Hematopoietic multipotent progenitor cell treated with erythropoietin and hydrocortisone succinate and interleukin-3 and kit ligand, for 8 days (in vitro differentiated cells): ENCODE measurements at places on chromosomes 6 and 20.

GRCh38 chr6:45988635-45989034, 27.0 kb downstream of the CLIC5 start:
- DNase-seq: no peak

GRCh38 chr20:2140561-2140960, 38.9 kb downstream of the STK35 start:
- DNase-seq: no peak

- no peak for DNase-seq
Observed at GRCh38 chr6:162701551-162701950, 26.0 kb downstream of the PRKN start.

- no peak for DNase-seq
Observed at GRCh38 chr20:22338140-22338708, 246.1 kb downstream of the FOXA2 start.

GRCh38 chr6:17457956-17458355, 64.6 kb downstream of the CAP2 start:
- DNase-seq: no peak

DNA sequence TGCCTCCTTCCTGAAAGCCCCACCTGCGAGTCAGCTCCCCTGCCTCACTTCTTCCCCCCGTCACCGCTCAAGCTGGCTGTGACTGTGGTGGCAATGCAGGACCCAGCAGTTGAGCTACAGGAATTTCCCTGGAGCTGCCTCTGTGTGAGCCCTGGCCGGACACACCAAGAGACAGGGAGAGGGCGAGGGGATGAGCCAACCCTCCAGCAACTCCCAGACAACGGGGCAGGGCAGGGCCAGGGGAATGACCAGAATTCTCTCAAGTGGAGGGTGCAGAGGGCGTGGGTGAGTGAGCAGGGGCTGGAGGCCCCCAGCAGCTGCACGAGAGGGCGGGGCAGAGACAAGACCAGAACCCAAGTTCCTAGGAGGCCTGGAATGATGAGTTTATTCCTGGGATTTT, 4.9 kb upstream of the ARFGAP1 start:
- DNase-seq: no peak

GRCh38 chr20:59752101-59752586, 147.8 kb downstream of the PHACTR3 start:
- no peak for DNase-seq

- no peak for DNase-seq
Observed at GRCh38 chr20:19947611-19948264, 69.4 kb upstream of the NAA20 start.

DNA sequence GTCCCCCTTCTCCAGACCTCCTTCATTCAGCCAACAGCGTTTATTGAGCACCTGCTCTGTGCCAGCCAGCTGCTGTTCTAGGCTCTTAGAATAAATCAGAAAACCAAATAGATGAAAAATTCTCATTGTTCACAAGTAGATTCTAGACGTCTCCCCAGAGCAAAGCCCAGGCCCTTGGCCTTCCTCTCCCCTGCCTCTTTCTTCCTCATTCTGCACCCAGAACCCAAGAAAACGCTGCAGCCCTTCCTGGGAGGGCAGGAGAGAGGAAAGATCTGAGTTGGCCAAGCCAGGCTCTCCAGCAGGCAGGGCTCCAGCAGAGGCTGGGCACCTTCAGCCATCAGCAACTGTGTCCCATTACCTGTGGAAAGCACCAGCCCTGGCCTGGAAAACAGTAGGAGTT, 12.0 kb upstream of the BPI start:
- no peak for DNase-seq

DNA sequence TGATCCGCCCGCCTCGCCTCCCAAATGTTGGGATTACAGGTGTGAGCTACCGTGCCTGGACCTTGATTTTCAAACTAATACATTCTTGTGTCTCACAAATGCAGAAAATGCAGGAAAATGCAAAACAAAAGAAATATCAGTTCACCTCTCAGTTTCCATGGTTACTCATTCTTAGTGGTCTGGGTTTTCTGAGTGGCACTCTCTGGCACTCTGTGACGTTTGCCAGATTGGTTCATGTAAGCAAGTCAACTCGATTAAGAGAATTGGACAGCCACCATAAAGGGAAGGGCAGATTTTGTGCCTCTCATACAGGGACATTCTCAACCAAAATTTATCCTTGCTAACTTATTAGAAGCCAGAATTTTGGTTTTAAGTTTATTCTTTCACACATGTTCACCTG, 8.6 kb downstream of the CMTR1 start:
- DNase-seq: no peak

DNA sequence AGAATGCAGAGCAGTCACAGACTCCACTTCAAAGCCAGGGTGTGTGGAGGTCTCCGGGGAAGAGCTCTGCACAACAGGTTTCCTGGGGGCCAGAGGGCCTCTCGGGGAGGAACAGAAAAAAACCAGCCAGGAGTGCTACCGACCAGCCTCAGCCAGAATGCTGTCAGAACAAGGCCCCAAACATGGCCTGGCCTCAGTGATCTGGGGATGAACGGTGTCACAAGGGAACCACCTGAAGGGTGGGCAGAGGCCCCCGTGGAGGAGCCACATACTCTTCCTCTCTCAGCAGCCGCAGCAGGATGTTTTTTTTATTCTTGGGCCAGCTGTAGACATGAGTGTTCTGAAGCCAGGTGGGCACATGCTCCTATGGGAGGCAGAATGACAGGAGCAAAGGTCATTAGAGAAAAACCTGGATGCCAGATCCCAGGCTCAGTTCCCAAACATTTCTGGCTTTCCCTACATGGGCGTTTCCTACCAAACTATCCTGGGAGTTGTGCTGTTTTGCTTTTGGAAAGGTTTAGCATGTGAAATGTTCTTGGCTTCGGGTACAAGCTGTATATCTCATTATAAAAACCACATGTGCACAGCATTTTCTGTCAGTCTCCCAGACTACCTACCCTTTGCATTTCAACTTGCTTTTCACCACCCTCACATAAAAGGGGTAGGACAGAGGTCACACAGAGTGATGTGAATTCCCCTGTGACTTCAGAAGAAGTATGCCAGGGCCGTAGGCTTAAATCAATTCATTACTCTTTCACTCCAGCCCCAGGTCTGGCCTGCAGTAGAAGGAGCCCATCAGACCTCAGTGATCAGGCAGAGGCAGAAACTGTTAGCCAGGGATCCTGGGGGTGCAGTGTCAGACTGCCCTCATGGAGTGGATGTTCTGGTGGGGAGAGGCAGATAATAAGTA, 46.2 kb downstream of the TRAF3IP2 start:
- DNase-seq: no peak

- DNase-seq: peak; percentile 86
Observed at GRCh38 chr20:5569021-5569420, 181.2 kb upstream of the SHLD1 start.

DNA sequence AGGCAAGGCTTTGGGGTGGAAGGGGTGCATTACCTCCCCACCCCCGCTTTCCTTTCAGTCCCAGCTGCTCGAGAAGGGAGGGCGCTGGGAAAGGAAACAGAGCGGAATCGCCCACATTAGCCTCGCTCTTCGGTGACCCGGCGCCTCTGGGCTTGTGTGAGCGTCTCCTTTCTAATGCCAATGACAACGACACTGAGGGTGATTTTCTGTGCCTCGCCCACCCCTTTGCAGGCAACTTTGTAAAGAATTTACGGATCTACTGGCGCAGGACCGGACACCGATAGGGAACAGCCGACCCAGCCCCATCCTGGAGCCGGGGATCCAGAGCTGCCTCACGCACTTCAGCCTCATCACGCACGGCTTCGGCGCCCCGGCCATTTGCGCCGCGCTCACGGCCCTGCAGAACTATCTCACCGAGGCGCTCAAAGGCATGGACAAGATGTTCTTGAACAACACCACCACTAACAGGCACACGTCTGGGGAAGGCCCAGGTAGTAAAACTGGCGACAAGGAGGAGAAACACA, 24.3 kb downstream of the TFAP2B start:
- DNase-seq: no peak

DNA sequence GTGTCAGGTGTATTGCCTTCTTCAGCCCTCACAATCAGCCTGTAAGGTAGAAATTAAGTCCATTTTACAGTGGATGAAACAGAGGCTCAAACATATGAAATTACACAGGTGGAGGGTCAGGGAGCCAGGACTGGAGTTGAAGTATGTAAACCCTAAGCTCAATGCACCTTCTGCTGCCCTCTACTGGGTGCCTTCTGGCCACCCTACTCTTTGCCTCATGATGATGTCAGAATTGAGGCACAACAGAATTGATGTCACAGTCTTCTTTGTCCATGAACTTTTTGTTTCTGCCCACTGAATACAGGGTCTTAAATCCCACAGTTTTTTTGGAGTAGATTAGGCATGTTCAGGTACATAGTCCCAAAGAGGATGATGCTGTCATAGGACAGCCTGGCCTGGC, 400.8 kb upstream of the CHD6 start:
- peak; percentile 14 for DNase-seq

DNA sequence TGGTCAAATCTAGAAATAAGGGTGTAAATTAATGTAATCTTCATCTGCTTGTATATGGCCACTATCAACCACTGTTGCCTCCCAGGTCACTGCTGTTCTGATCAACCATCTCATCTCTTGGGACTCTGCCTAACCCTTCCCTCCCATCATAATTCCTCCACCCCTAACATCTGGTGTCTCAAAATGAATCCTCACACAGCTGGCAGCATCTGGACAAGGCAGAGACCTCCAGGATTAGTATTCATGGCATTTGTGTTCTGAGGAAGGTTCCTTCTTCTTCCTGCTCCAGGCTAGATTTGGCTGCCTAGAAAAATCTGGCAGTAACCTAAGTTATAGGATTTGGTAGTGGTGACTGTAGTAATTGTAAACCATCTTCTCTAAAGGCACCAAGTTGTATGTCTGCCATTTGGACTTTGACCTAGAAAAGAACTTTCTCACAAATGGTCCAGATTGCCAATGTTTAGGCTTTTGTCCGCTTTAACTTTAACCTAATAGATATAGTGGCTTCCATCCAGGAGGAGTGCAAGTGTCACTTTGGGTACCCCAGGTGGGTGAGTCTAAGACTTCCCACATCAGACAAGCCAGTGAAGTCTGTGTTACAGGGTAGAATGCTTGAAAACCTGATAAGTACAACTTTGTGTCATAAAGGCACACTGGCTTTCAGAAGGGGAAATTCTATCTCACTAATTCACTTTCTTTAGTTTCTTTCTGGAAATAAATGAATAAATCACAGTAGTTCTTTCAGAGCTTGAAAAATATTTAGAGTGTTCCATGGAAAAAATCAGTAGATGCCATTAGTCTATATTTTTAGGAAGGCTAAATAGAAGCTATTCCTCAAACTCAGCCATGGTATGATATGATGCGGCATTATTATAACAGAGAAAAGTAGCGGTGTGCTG, 3.0 kb upstream of the PHACTR2 start:
- DNase-seq: no peak

- DNase-seq: no peak
Observed at GRCh38 chr20:47043086-47043485, 148.4 kb downstream of the EYA2 start.

DNA sequence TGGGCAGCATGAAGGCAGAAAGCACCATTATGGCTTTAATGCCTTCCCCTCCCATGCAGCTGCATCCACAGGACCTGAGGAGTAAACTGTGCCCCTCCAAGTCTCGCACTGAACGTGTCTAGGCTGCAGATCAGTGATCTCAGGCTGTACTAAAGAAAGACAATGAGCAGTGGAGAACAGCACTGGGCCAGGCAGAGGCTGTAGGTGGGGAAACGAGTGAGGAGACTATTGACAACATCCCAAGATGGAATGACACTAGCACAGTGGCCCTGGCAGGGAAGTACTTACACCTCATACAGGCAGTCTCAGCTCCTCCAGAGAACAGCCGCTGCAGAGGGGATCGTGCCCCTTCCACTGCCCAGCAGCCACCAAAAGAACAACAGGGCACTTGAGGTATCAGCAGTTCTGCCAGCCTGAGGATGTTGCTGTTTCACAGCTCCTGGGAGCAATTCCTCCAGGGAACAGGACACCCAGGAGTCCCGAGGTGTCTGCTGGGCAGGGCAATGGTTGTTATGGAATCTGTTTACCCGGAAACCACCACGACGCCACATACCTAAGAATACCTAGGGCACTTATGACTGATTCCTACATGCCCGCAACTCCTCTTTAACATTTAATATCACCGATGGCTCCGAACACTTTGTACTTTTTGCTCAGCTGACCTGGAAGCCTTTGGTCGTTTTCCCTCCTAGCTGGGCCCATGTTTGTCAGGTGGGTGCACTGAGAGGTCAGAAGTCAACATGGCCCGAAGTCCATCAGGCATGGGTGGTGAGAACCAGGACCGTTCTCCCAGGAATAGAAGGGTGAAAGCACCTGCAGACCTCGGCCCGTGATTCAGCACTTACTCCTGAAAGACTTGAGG, 79.1 kb downstream of the SLC22A23 start:
- DNase-seq: no peak

- no peak for DNase-seq
Observed at GRCh38 chr6:168032005-168032760, 34.7 kb downstream of the KIF25 start.

- DNase-seq: peak; percentile 98
Observed at GRCh38 chr6:151390276-151390850, 996 bp downstream of the ZBTB2 start.

GRCh38 chr20:22689266-22689665, 104.9 kb upstream of the FOXA2 start:
- DNase-seq: no peak

- DNase-seq: no peak
Observed at GRCh38 chr6:52745764-52746201, 17.5 kb downstream of the GSTA2 start.

DNA sequence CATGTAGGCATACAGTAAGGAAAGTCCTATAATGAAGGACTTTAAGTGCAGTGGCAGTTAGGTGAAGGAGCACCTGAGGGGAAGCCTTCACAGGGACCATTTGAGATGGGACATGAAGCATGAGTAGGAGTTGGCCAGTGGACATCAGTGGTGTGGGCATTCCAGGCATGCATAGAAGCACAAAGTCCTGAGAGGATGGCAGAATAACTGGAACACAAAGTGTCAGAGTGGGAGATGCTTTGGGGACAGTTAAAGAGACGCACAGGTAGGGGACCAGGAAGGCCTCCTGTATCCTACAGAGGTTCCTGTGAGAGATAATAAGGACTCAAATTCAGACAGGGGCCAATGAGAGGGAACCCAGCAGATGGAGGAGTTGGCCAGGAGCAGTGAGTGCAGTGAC, 26.4 kb upstream of the EFHC1 start:
- no peak for DNase-seq

DNA sequence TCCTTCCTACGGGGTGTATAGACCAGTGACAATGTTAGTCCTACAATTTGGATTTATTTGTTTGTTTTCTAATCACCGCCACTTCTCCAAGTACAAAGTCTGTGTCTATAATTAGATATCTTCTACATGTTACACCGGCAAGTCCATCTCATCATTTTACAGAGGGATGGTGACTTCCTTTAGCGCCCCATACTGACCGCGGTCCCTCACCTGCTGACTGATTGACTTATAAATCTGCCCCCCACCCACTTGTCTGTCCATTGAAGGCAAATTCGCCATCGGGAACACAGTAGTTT, 8.9 kb upstream of the NR2E1 start:
- DNase-seq: no peak

GRCh38 chr6:147158881-147159280, 45.3 kb upstream of the STXBP5 start:
- peak; percentile 33 for DNase-seq

- DNase-seq: no peak
Observed at GRCh38 chr6:40164345-40164755, 230.1 kb upstream of the MOCS1 start.

- no peak for DNase-seq
Observed at GRCh38 chr6:95742767-95743289, 165.5 kb downstream of the MANEA start.
